ENCODE measurements at places on chromosomes 13 and 19.

- peak; percentile 79 for DNase-seq
Observed at GRCh38 chr19:40398417-40399131, 8.6 kb upstream of the HIPK4 start.

- no peak for DNase-seq
Observed at GRCh38 chr13:30115257-30115600, 192.1 kb downstream of the KATNAL1 start.

- no peak for DNase-seq
Observed at GRCh38 chr13:41332829-41333228, 21.8 kb downstream of the NAA16 start.

- no peak for DNase-seq
Observed at GRCh38 chr13:100818711-100819110, 144.1 kb upstream of the TMTC4 start.

DNA sequence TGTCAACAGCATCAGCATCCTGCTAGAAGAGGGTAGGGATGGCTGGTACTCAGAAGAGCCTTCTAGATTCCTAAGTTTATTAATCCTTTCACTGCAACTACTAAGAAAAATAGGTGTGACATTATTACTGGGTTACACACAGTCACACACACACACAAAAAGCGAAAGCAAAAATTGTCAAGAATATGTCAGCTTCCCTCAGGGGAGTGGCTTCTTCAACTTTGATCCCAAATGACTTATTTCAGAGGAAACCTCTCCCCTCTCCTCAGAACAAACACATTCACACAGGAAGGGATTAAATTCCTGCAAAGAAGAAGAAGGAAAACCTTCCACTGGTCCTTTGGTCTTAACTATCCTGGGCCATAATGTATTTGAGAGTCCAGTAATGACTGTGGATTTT, 20.1 kb upstream of the IGFL1 start:
- no peak for DNase-seq

DNA sequence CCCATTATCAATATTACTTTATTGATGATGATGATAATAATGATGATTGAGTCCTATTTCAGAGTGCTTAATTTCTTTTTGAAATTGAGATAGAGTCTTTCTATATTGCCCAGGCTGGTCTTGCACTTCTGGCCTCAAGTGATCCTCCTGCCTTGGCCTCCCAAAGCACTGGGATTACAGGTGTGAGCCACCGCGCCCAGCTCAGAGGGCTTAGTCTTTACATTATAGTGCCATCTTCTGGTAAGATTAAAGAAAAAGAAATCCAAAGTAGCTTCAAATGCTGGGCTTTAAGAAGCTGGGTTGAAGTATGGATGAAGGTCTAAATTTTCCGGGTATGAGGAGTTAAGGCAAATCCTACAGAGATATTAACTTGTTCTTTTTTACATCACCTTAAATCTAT, 3.4 kb upstream of the ZNF333 start:
- peak; percentile 49 for DNase-seq

GRCh38 chr19:51524666-51525264, 6.7 kb downstream of the SIGLEC6 start:
- DNase-seq: no peak

GRCh38 chr13:70311191-70311590, 202.9 kb upstream of the KLHL1 start:
- no peak for DNase-seq

DNA sequence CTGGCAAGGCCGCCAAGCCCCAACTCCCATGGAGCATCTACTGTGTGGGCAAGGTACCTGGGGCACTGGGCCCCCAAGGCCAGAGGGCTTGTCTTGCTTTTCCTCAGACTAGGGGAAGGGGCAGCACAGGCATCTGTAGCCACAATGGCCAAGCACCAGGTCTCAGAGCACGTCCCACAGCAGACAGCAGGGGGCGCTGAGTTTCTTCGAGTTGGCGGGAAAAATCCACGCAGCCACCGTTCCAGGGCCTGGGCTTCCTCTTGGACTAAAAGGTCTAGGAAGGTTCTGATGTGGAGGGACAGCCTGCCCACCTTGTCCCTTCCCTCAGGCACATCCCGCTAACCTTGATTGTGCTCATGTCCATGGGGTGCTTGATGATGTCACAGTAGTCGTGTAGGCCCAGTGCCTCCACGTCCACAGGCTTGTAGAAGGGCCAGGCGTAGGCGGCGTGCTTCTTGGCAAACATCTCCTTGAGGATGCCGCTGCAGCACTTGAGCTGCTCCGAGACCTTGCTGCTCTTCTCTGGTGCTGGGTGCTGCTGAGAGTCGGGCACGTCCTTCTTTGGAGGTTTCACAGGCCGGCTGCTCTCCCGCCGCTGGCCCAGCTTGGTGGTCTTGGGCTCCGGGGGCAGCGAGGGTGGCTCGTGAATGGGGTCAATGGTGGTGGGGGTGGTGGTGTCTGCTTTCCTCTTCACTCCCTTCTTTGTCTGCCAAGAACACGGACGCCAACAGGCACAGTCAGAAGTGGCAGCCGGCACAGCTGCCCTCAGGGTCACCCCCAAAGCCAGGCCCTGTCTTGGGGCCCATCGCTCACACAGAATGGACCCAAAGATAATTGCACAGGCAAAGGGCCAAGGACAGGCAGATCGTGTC, 32.0 kb upstream of the EPHX3 start:
- peak; percentile 88 for DNase-seq

All from suppressor macrophage (primary cell).